ENCODE measurements at places on chromosomes 6 and 20.

GRCh38 chr20:18202966-18203365 lies 65.3 kb downstream of the KAT14 start:
- DNase-seq: no peak

GRCh38 chr20:50842821-50843220 lies 48.0 kb downstream of the BCAS4 start:
- no peak for DNase-seq

- DNase-seq: no peak
These were observed 6.5 kb downstream of the TMEM170B start for GRCh38 chr6:11543919-11544518.

DNA sequence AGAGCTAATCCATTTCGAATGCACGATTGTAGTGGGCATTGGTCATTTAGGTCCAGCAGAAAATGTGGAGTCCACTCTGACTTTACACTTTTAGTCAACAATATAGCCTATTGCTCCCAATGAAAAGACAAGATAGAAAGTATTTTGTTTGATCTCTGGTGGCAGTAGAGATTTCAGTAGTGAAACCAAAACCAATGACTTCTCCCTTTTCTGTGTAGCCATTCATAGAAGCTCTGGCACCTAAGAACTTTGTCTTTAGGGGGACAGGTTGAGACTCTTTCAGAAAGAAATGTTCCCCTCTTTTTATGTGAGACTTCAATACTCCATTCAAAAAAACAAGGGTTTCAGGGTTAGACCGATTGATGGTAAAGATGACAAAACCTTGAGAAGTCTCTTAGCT lies 510.8 kb upstream of the POU3F2 start:
- DNase-seq: no peak

- no peak for DNase-seq
These were observed 308.1 kb downstream of the FOXC1 start for GRCh38 chr6:1917626-1918371.

- DNase-seq: peak; percentile 10
These were observed 43.4 kb downstream of the NHSL1 start for GRCh38 chr6:138455746-138456400.
